ENCODE measurements at places on chromosomes 5 and 9.

DNA sequence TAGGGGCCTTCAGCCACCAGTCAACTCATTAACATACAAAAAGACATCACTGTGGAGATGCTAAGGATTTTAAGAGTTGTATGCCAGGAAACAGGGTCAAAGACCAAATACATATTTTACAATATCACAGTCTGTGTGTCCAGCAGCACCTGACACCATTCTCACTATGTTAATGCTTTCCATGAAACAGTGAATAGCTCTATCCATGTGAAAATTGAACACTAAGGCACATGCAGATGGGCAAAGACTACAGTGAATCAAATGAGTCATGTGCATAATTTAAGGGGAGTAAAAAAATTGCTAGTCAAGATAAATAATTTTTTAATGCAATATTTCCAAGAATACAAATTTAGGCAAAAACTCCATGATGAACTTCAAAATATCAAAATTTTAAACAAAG lies 7.6 kb upstream of the SPATA31E1 start:
- DNase-seq = no peak

- no peak for DNase-seq
Observed at GRCh38 chr5:27266184-27266583, 227.8 kb upstream of the CDH9 start.

DNA sequence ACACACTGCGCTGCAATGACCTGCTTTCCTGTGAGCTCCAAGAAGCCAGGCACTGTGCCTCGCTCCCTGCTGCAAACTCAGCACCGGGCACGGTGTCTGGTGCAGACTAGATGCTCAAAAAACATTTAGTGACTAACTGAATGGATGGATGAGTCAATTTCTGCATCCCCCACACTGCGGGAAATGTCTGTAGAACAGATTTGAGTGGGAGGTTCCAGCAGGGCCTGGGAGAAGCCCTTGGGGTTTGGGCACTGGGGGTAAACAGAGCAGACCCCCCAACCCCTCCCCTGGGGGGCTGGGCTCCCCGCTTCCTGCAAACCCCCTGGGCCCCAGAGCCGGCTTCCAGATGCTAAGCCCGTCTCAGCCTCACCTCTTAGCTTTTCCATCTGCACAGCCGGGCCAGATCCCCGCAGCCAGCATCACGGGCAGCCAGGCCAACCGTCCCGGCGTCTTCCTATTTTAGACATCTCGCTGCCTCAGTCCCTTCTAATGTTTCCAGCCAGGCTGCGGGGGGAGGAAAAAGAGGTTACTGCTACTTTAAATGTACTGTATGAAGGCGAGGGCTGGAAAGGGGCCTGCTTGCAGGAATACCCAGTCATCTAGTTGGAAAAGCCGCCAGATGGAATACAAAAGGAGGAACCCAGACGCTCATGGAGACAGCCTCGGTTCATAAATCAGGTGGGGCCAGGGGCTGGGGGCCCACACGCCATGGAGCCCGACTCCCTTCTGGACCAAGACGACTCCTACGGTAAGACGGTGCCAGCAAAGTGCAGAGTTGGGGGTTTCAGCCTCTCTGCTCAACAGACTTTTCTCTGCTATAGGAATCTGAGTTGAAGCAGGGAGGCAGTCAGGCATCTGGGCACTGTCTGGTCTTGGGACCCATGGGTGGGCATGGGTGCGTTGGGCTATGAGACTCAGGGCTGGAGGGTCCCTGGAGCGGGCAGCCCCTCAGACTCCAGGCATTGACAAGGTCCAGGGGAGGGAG lies 67.1 kb upstream of the GGTA1 start:
- DNase-seq = no peak

DNA sequence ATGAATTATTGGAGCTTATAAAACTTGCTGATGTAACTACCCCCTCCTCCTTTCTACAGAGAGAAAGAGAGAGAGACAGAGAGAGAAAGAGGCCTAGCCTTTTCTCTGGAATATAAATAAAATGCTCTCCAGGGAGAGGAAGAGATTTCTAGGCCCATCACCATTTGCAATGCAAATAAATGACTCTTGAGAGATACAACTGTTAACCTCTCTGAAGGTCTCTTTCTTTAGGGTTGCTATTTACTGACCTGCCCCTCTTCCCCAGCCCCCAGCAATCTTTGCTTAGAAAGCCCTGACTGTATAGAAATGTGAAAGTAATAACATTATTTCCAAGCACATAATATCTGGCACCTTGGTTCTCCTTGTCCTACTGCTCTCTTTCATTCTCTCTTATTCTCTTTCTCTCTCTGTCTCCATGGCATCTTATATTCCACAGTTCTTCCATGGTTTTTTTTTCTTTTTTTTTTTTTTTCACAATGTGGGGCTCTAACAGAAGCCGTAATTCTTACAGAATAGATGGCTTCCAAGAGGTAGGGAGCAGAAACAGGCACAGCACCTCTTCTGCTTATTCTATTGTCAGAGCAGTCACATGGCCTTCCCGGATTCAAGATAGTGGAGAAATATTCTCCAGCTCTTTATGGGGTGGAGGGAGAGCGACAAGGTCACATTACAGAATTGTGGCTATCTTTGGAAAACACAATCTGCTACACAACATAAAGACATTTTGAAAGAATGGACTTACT lies 1087.9 kb upstream of the NUDT12 start:
- no peak for DNase-seq

- DNase-seq = no peak
Observed at GRCh38 chr5:121967187-121967586, 5.4 kb downstream of the SRFBP1 start.
